PC-9 (cell line): ENCODE measurements at places on chromosomes 16 and 17. TPM values are rescaled to one million over a fixed set of nuclear protein-coding genes. Genes with fewer than 3 reads are reported as not detected.

VTN gene
- not detected in 2 replicates for total RNA-seq

TVP23B gene
- 56.4 and 79.1 TPM in 2 replicates for total RNA-seq

DLX4 gene
- 6.2 and 8.8 TPM in 2 replicates for total RNA-seq

MILR1 gene
- total RNA-seq = 22.9 and 25.6 TPM in 2 replicates

GRCh38 chr16:53507464-53508179 is 4.6 kb upstream of the AKTIP start:
- no peak for DNase-seq

DNA sequence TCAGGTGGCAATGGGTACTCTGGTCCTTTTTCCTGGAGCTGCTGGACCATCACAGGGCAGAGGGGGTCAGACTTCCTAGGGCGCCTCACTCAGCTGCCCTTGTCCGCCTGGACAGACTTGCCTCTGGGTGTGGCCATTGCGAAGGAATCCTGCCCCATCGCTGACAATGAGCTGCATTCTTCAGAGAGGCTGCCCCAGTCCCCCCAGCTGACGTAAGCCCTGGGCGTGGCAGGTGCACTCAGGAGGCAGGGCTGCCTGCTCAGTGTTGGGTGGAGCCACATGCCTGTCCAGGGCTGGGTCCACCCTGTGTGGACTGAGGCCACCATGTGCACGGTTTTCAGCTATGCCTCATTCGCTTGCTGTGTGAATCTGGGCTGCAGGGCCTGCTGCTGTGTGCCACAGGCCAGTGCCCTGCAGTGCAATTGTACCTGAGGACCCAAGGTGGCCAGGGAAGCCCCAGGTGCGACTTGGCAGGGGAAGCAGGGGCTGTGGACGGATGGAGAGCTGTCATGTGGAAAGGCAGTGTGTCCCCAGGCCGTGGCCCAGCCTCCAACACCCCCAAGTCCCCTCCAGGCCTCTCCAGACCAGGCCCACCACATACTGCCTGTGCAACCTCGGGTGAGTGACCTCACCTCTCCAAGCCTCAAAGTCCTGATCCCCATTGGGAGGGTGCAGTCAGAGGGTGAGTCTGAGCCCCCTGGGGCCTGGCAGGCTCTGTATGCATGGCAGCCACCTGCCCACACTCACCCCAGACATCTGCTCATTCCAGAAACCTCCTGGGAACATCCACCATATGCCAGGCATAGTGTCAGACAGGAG is 14.0 kb upstream of the MPRIP start:
- peak; percentile 100 for DNase-seq

GRCh38 chr17:44792276-44792675 is 33.5 kb downstream of the ADAM11 start:
- DNase-seq = no peak

- DNase-seq = no peak
Measured at GRCh38 chr17:62578757-62579487, 48.5 kb upstream of the MRC2 start.

GRCh38 chr16:23353440-23353839 is 51.3 kb downstream of the SCNN1B start:
- no peak for DNase-seq

GRCh38 chr16:82783933-82784572 is 157.3 kb downstream of the CDH13 start:
- DNase-seq = no peak
